ENCODE measurements at places on chromosomes 1 and 21.
A peak's percentile ranks its signal among the peaks of the same experiment; 100 is the strongest.

- DNase-seq, result no peak
Measured at GRCh38 chr1:24503059-24503751, 569 bp downstream of the RCAN3 start.

- DNase-seq, result no peak
Measured at GRCh38 chr1:234556245-234556943, 53.6 kb downstream of the IRF2BP2 start.

- no peak for DNase-seq
Measured at GRCh38 chr1:54502342-54502741, 45.7 kb upstream of the ACOT11 start.

- DNase-seq, result no peak
Measured at GRCh38 chr1:227779021-227779441, 36.4 kb upstream of the PRSS38 start.

DNA sequence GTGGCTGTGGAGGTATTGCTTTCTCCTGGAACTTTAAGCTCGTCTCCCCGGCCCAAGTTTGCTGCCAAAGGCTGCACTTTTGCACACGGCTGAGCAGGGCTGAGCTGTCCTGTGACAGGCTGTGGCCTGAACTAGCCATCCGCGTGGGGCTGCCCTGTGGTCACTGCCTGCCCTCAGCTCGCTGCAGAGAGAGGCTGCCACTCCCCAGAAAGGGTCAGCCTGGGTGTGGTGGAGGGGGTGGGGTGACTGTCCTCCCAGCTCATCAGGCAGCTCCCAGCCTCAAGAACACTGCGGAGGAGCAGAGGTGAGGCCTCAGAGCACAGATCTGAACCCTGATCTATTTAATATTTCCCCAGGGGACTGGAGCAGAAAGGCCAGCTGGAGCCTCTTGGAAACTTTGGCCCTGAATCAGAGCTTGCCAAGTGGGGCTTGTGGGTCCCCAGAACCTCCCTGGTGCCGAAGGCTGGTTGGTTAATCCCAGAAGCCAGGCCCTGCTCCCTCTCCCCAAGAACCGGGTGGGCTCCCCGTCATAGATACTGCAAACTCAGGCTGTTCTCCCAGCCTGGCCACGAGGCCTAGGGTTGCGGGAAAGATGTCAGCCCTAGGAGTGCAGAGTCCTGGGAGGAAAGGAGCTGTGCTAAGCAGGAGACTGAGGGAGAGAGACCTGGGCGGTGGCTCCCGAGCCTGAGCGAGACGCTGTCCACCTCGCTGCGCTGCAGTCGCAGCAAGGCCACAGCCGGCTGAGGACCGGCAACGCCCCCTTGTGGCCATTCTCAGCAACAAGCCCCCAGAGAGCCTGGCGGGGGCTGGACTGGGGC, 125.1 kb upstream of the IPO9 start:
- DNase-seq, result peak; percentile 94

- no peak for DNase-seq
Measured at GRCh38 chr1:215444715-215445414, 122.2 kb upstream of the KCTD3 start.

- DNase-seq, result no peak
Measured at GRCh38 chr1:29544406-29544805, 308.1 kb downstream of the PTPRU start.

DNA sequence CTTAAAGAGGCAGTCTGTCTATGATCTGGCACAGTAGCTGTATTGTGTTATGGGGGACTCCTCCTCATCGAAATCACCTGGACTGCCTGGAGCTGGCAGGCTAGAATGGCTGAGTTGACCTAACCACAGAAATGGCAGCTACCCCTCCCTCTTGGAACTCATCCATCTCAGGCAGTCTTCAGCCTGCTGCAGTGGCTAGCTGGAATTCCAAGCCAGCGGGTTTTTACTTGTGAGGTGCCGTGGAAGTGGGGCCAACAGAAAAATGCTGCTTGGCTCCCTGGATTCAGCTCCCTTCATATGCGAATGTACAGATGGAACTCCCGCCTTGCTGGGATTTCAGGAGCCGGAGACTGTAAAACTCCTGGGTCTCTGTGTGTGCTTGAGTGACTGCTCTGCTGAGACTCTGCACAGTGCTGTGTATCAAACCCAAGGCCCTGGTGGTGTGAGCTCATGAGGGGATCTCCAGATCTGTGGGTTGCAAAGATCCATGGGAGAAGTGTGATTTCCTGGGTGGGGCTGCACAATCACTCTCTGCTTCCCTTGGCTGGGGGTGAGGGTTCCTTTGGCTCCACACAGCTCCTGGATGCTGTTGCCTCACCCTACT, 316.9 kb downstream of the CTH start:
- DNase-seq, result no peak

DNA sequence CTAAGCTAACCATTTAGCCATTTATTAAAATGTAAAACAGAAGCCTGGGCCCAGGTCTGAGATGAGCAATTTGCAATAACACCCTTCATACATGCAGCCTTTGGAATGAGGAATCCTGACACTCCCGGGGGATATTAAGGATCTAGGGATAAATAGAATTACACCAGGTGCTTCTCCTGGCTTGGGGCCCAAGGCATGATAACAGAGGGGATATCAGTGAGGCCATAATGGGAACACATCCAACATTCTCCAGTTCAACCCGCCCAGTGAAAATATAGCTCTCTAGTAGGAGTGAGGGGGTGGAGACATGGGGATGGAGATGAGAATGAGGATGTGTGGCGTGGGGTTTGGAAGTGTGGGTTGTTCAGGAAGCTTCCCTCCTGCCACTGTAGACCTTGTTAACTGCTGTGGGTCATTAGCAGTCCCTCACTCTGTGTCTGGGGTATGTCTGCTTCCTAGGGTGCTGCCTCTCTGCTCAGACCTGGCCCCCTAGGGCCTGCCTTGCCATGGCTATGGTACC, 57.9 kb upstream of the KANK4 start:
- peak; percentile 64 for DNase-seq

GRCh38 chr1:8702472-8702849, 115.0 kb downstream of the RERE start:
- no peak for DNase-seq

DNA sequence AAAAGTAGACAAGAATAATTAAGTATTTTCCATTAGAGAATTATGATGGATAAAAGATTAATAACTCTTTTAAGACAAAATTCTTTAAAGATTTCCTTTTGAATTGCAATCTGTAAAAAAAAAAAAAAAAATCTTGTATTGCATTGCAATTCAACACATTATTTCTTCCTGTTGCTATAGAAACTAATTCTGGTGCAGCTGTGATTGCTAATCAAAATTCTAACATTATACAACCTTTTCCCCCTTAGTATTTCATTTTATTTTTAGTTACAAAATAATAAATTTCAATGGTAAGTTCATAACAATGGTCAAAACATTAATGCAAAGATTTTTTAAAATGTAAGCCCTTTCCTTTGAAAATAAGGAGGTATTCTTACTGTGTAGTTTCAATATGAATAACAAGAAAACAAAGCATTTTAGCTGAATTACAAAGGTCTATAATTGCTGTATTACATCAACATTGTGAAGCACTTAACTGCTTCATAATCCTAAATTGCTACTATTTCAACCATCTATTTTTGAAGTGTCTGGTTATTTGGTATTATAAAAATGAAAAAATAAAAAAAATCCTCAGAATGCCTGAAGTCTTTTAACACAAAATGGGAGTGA, 135.0 kb downstream of the SYT14 start:
- no peak for DNase-seq

DNA sequence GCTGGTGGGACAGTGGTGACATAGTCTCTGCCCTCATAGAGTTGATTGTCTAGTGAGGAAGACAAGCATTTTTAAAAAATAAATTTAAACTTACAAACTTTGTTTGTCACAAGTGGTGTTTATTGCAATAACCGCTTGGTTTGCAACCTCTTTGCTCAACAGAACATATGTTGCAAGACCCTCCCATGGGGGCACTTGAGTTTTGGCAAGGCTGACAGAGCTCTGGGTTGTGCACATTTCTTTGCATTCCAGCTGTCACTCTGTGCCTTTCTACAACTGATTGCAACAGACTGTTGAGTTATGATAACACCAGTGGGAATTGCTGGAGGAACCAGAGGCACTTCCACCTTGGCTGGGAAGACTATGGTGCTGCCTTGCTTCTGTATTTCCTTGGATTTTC, 58.4 kb downstream of the LAMC2 start:
- DNase-seq, result no peak

GRCh38 chr1:107991371-107992066, 26.5 kb upstream of the VAV3 start:
- DNase-seq, result no peak

- DNase-seq, result no peak
Measured at GRCh38 chr1:6443339-6444115, 19.0 kb downstream of the ESPN start.

- DNase-seq, result no peak
Measured at GRCh38 chr1:103561643-103562395, 9.6 kb upstream of the AMY2B start.

GRCh38 chr1:84467298-84467697, 11.8 kb upstream of the RPF1 start:
- no peak for DNase-seq

GRCh38 chr1:217614200-217614712, 16.6 kb downstream of the GPATCH2 start:
- DNase-seq, result peak; percentile 33

- DNase-seq, result no peak
Measured at GRCh38 chr21:42855171-42855936, 24.0 kb downstream of the WDR4 start.

DNA sequence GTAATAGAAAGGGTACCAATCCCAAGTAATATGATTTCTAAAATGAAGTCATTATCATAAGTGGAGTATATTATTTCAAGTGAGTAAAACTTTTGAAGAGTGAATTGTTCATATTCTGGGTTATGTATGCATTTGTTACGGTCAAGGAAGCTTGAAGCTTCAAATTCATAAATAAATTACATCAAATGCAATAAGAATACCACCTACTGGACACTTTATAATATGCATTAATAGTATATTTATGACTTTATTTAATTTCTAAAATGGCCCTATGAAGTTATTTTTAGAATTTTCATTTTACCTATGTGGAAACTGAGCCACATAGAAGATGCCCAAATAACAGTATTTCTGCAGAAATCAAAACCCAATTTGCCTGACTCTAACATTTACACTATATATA, 260.6 kb downstream of the SMYD3 start:
- DNase-seq, result no peak

DNA sequence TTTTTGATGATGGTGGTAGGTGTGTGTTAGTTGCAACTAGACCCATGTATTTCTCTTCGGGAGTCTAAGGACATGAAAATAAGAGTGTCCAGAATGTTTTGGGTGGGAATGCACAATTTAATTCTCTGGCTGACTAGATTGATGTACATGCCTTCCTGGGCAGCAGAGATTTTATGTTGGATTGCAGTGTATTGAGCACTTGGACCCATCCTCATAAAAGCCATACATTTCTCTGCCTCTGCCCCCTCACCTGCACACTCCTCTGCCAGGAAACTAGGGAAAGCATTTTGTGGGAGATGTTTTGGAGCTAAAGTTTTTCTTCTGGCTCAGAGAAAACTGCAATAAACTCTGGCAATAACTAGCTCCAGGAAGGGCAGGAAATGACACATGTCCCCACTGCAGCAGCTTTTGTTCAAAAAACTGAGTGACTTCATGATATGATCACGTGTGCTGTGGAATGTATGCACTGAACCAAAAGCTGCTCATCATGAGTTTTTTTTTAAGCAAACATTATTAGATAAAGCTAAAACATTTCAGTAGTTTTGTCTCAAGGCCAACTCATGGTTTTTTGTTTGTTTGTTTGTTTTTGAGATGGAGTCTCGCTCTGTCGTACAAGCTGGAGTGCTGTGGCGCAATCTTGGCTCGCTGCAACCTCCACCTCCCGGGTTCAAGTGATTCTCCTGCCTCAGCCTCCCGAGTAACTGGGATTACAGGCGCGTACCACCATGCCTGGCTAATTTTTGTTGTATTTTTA, 17.6 kb downstream of the RIT1 start:
- no peak for DNase-seq

GRCh38 chr1:192807211-192808162, 1.4 kb upstream of the RGS2 start:
- peak; percentile 20 for DNase-seq

GRCh38 chr1:179575497-179576314, at the start of gene NPHS2:
NPHS2 (minus strand) TSS chr1:179575948; CDS start chr1:179575864, 84 bp downstream.
- DNase-seq, result peak; percentile 37

GRCh38 chr1:21335088-21335691, 44.9 kb upstream of the ECE1 start:
- no peak for DNase-seq

DNA sequence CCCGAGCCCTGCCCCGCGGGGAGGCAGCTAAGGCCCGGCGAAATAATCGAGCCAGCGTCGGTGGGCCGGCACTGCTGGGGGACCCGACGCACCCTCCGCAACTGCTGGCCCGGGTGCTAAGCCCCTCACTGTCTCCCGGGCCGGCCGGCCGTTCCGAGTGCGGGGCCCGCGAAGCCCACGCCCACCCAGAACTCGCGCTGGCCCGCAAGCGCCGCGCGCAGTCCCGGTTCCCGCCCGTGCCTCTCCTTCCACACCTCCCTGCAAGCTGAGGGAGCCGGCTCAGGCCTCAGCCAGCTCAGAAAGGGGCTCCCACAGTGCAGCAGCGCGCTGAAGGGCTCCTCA, 49.0 kb upstream of the SYT14 start:
- DNase-seq, result no peak

- DNase-seq, result peak; percentile 61
Measured at GRCh38 chr1:23810818-23811540, 10.4 kb upstream of the GALE start.

- DNase-seq, result no peak
Measured at GRCh38 chr1:232890340-232890943, 60.0 kb upstream of the NTPCR start.

- DNase-seq, result peak; percentile 72
Measured at GRCh38 chr1:108045460-108045859, 80.5 kb upstream of the VAV3 start.

DNA sequence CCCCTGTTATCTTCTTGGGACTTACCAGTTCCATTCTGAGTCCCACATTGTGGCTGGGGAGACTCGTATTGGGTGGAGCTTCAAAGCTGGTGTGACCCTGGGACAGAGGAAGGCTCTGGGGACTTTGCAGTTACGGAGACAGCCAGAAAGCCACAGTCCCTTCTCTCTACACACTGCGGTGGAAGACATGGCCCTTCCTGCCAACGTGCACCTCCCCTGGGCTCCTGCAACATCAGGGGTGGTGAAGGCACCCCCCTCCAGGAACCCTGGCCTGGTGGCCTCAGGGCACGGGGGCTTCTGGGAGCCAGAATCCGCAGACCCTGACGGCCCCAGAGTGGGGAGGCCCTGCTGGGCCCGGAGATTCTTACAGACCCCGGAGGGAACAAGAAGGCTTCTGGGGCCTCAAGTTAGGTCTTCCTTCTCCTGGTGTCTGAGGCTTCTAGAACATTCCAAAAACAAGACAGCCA, 113.0 kb downstream of the SIK1 start:
- DNase-seq, result no peak

- DNase-seq, result peak; percentile 79
Measured at GRCh38 chr1:207579436-207579799, 65.5 kb upstream of the CR1L start.

DNA sequence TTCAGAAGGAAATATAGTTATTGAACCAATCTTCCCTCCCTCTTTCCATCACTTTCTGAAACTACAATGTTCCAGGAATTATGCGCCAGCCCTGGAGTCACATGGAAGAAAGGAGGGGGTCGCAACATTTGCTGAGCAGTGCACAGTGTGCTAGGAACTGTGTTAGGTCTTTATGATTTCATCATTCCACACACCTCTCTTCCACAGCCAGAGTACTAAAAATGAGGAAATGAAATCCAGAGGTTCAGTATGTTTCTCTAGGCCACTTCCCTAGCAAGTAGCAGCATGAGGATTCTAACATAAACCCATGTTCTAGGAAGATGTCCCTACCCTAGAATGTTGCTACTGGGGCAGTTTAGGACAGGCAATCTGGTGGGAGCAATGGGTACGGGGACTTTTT, 158.1 kb downstream of the SLC45A1 start:
- no peak for DNase-seq

GRCh38 chr1:230278871-230279582, 147.1 kb downstream of the PGBD5 start:
- no peak for DNase-seq

Measured in NCI-H82 (cell line).